ENCODE measurements at places on chromosomes 5 and 9. TPM values are rescaled to one million over a fixed set of nuclear protein-coding genes. Genes with fewer than 3 reads are reported as not detected.

DNA sequence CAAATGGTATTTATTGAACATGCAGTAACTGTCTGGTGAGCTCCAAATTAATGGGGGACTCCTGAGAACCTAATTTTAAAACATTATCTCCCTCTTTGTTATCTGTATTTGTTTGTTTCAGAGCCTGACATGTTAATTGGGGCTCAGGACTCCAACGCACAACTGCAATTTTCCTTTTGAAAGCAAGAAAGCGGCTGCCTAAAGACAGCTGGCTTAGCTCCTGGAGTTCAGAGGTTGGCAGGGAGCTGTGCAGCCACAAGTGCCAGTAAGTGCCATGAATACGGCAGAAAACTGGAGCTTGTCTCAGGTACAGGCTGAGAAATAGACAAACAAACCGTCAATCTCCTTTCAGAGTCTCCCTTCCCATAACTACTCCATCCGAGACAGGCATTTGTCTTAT lies 80.9 kb downstream of the PPP2R2B start:
- no peaks in the 10 kb centered on the region for H3K4me1 ChIP-seq
- H3K27me3 ChIP-seq, result peaks cover 2% of the 10 kb centered on the region
- DNase-seq, result no peak

DNA sequence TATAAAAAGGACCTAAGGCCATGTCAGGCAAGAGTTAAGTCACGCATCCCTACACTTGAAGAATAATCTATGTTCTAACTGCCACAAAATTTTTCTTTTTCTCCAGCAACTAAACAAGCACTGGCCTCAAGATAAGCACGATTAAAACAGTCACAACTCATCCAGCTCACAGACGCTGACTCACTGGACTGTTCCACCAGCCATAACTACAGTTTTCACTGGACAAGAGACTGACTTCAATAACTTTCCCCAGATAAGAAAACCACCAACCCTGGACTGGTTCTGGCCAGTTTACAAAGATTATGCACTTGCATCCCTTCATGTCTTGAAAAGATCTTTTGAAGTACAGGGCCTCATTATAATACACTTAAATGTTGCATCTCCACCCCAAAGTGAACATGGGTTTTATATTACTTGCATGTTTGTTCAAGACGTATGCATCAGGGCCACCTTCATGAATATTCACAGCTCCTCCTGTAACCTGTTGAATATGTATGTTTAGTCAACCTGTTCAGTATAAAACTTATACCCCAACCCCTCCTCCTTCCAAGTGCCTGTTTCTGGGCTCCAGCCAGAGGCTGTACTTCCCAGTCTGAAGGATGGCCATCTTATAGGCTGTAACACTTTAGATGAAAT lies 129.3 kb upstream of the EPB41L4A start:
- no peak for DNase-seq
- no peak overlapping the region for H3K4me3 ChIP-seq
- H3K27ac ChIP-seq, result no peak overlapping the region
- H3K4me1 ChIP-seq, result no peaks in the 10 kb centered on the region

- peaks cover 4% of the 10 kb centered on the region for H3K27me3 ChIP-seq
- no peak for DNase-seq
- H3K36me3 ChIP-seq, result no peaks in the 10 kb centered on the region
- peaks cover 14% of the 10 kb centered on the region for H3K4me1 ChIP-seq
- H3K27ac ChIP-seq, result no peak overlapping the region
These were observed 321.5 kb upstream of the CLINT1 start for GRCh38 chr5:158180407-158180806.

- H3K4me1 ChIP-seq, result peaks cover 3% of the 10 kb centered on the region
- H3K27me3 ChIP-seq, result peaks cover 1% of the 10 kb centered on the region
- no peak for DNase-seq
- H3K36me3 ChIP-seq, result no peaks in the 10 kb centered on the region
- no peak overlapping the region for H3K4me3 ChIP-seq
These were observed 21.8 kb downstream of the FGF1 start for GRCh38 chr5:142664067-142664466.

GRCh38 chr9:35385042-35385441 lies 104.9 kb upstream of the RUSC2 start:
- peaks cover 30% of the 10 kb centered on the region for H3K36me3 ChIP-seq
- peak overlapping the region; percentile 10 for H3K4me3 ChIP-seq
- peak overlapping the region; percentile 82 for H3K27ac ChIP-seq
- peaks cover 53% of the 10 kb centered on the region for H3K4me1 ChIP-seq

DNA sequence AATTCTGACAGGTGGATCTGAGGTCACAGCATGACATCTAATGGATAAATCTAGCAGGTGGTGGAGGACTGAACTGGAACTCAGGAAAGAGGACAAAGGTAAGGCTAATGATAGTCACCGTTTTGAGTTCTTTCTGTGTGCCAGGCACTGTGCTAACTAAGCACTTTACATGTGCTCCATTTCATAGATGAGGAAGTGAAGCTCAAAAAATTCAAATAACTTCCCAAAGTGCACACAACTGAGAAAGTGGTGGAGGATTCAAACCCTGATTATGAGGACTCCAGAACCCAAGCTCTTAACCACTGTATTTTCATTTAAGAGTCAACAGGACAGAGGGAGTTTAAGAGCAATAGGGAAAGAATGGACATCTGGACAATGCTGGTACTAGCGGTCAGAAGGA lies 7.1 kb upstream of the DELE1 start:
- H3K27ac ChIP-seq, result peak overlapping the region; percentile 1
- H3K27me3 ChIP-seq, result peaks cover 3% of the 10 kb centered on the region
- H3K4me3 ChIP-seq, result no peak overlapping the region

DNA sequence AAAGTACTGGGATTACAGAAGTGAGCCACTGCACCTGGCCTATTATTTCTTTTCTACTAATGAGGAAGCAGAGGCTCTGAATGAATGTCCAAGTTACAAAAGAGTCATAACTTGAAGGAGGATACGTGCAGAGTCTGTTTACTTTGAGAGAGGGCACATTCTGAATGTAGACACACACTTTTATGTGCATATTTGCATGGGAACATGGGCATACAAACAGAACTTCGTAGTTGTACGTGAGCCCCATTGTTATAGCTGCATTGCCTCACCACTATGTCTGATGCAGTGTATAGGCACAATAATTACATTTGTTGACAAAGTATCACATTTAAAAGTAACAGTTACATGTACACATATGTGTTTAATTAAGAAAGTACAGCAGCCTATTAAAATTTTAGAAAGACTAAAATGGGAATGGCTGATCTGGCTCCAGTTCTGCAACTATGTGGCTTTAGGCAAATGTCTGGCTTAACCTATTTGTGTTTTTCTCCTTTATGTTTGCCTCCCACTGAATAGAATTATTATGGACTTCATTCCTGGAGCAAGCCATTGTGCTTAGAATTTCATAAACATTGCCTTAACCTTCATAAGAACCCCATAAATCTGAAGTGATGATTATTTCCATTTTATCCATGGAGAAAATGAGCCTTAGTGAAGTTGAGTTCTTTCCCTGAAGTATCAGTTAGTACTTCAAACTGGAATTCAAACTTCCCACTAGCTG lies 3.0 kb upstream of the DPYSL3 start:
- peaks cover 23% of the 10 kb centered on the region for H3K4me1 ChIP-seq
- DNase-seq, result no peak
- H3K4me3 ChIP-seq, result no peak overlapping the region
- H3K36me3 ChIP-seq, result peaks cover 11% of the 10 kb centered on the region

DNA sequence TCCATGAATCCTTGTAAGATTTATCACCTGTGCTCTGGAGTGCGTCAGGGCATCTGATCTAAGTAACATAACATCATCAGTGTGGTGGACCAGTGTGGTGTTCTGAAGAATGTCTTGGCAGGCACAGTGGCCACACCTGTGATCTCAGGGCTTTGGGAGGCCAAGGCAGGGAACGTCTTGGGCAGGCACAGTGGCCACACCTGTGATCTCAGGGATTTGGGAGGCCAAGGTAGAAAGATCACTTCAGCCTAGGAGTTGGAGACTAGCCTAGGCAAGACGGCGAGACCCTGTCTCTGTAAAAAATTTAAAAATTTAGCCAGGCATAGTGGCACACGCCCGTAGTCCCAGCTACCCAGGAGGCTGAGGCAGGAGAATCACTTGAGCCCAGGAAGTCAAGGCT lies 185.5 kb downstream of the CACNA1B start:
- no peak for DNase-seq
- H3K27me3 ChIP-seq, result peaks cover 3% of the 10 kb centered on the region
- peaks cover 8% of the 10 kb centered on the region for H3K36me3 ChIP-seq
- no peaks in the 10 kb centered on the region for H3K4me1 ChIP-seq
- H3K4me3 ChIP-seq, result no peak overlapping the region

GRCh38 chr5:176573564-176574296 lies 24.6 kb downstream of the CDHR2 start:
- no peak overlapping the region for H3K4me3 ChIP-seq
- DNase-seq, result peak; percentile 81
- no peaks in the 10 kb centered on the region for H3K4me1 ChIP-seq
- H3K27ac ChIP-seq, result no peak overlapping the region
- no peaks in the 10 kb centered on the region for H3K36me3 ChIP-seq

DNA sequence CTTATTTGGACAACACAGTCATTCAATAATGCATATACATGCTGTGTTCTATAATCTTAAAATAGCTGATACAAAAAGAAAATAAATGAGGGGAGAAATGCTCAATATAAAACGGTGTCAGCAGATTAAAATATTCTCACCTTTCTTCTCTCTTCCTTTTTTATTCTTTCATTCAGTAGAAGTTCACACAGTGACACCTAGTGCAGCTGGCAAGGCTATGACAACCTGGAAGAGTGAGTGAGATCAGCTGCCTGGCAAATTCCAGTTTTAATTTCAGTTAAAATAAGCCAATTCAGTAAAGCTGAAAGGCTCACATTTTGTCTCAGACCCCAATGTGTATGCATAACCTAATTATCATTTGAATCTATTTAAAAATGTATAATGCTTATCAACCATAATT lies 150.3 kb downstream of the RASEF start:
- H3K36me3 ChIP-seq, result peaks cover 9% of the 10 kb centered on the region
- no peak overlapping the region for H3K27ac ChIP-seq
- DNase-seq, result no peak
- H3K4me1 ChIP-seq, result no peaks in the 10 kb centered on the region

DNA sequence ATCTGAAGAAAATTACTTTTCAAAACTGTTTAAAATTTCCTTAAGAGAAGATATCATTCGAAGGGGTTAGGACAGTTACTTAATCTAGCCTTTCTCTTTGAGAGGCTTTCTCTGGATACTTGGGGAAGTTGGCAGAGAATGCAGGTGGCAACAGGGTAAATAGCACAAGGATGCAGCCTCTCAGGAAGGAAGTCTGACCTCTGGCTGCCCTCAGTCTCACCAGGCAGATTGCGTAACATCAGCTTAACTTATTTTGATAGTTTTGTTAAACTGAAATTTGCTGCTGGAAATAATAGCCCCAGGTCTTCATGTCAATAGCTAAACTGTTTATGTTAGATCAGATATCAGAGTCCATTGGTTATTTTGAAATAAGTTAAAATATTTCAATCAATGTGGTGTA lies 20.4 kb downstream of the CCDC192 start:
- H3K36me3 ChIP-seq, result peaks cover 13% of the 10 kb centered on the region
- no peak overlapping the region for H3K4me3 ChIP-seq
- H3K27me3 ChIP-seq, result peaks cover 3% of the 10 kb centered on the region
- H3K4me1 ChIP-seq, result peaks cover 6% of the 10 kb centered on the region

GRCh38 chr5:125044491-125045282 lies 298.2 kb upstream of the ZNF608 start:
- no peaks in the 10 kb centered on the region for H3K27me3 ChIP-seq
- DNase-seq, result no peak
- no peaks in the 10 kb centered on the region for H3K36me3 ChIP-seq
- peaks cover 19% of the 10 kb centered on the region for H3K4me1 ChIP-seq
- no peak overlapping the region for H3K27ac ChIP-seq

DNA sequence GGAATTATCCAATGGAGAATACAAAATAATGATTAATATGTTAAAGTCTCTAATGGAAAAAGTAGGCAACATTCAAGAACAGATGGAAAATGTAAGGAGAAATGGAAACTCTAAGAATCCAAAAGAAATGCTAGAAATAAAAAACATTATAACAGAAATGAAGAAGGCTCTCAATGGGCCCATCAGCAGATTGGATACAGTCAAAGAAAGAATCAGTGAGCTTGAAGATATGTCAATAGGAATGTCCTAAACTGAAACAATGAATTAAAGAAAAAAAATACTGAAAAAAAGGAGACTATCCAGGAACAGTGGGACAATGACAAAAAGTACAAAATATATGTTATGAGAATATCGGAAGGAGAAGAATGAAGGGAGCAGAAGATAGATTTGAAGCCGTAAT lies 193.1 kb downstream of the DAB2IP start:
- peaks cover 9% of the 10 kb centered on the region for H3K36me3 ChIP-seq
- H3K27me3 ChIP-seq, result peaks cover 18% of the 10 kb centered on the region
- no peak for DNase-seq

- H3K27me3 ChIP-seq, result peaks cover 3% of the 10 kb centered on the region
- no peak overlapping the region for H3K27ac ChIP-seq
- H3K4me3 ChIP-seq, result no peak overlapping the region
- no peak for DNase-seq
These were observed 164.7 kb downstream of the GNAQ start for GRCh38 chr9:77866878-77867277.

- H3K4me1 ChIP-seq, result peaks cover 36% of the 10 kb centered on the region
- no peak for DNase-seq
- peaks cover 1% of the 10 kb centered on the region for H3K27me3 ChIP-seq
- no peaks in the 10 kb centered on the region for H3K36me3 ChIP-seq
- no peak overlapping the region for H3K4me3 ChIP-seq
These were observed 204.3 kb downstream of the PIK3R1 start for GRCh38 chr5:68419637-68420452.

- H3K36me3 ChIP-seq, result no peaks in the 10 kb centered on the region
- H3K4me3 ChIP-seq, result no peak overlapping the region
- H3K27ac ChIP-seq, result peak overlapping the region; percentile 19
- no peaks in the 10 kb centered on the region for H3K27me3 ChIP-seq
- peak; percentile 64 for DNase-seq
These were observed 35.9 kb upstream of the ARSB start for GRCh38 chr5:79020861-79021561.

DNA sequence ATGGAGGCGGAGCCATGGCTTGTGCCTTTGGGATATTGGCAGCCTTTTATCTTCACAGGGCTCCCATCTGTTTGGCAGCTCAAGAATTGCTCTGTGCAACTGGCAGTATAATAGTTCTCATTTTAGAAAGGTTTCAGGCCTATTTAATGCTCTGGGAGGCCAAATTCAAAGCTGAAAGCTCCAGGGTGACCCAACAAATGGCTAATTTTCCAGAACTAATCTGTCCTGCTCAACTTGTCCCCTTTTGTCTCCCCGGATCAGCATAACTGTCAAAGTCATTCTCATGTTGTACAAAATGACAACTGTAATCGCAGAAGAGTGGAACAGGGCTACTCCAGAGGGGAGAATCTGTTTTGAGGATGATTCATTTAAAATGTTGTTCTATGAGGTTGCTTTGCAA lies 52.6 kb upstream of the CXCL14 start:
- no peaks in the 10 kb centered on the region for H3K36me3 ChIP-seq
- no peak for DNase-seq
- peaks cover 2% of the 10 kb centered on the region for H3K27me3 ChIP-seq
- H3K4me3 ChIP-seq, result no peak overlapping the region

DNA sequence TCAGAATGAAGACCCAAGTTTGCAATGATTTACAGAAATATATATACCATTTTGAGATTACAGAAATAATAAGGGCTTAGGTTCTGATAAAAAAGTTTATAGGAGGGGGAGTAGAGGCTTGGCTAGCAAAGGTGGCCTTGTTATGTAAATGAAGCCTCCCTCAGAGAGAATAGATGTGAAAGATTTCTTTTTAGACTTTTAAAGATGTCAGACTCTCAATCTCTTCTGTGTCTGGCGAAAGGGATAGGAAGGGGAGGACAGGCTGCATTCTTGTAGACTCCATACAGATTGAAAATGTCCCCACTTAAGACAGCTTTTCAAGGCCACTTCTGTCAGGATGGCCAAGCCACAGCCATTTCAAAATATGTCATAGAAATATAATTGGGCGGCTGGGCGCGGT lies 63.1 kb upstream of the CLINT1 start:
- H3K27ac ChIP-seq, result no peak overlapping the region
- H3K4me3 ChIP-seq, result no peak overlapping the region
- H3K4me1 ChIP-seq, result peaks cover 20% of the 10 kb centered on the region

The IFNA2 gene
- total RNA-seq, result not detected

All from endothelial cell (in vitro differentiated cells).